Right atrium auricular region (tissue), 2 donors: ENCODE measurements at places on chromosomes 1 and 21. TPM values are rescaled to one million over a fixed set of nuclear protein-coding genes. Genes with fewer than 3 reads are reported as not detected.

DNA sequence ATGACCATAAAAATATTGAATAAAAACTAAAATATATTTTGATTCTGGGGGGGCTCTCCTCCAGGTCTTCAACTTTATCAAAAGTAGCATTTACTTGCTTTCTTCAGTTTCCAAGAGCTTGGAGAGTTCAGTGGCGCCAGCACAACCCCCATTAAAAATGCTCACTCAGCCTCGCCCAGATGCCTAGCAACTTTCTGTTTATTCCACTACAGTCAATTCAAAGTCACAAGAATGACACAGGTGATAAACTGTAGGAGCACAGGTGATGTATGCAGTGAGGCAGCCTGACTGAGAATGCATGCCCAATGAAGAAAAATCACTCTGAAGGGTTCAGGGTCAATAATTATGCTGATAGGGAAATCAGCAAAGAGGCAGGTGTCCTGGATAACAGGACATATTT, 159.4 kb upstream of the ATP1B1 start:
- no peak for DNase-seq

Gene C1QTNF12
- total RNA-seq: not detected

Gene CR2
- total RNA-seq: not detected

DNA sequence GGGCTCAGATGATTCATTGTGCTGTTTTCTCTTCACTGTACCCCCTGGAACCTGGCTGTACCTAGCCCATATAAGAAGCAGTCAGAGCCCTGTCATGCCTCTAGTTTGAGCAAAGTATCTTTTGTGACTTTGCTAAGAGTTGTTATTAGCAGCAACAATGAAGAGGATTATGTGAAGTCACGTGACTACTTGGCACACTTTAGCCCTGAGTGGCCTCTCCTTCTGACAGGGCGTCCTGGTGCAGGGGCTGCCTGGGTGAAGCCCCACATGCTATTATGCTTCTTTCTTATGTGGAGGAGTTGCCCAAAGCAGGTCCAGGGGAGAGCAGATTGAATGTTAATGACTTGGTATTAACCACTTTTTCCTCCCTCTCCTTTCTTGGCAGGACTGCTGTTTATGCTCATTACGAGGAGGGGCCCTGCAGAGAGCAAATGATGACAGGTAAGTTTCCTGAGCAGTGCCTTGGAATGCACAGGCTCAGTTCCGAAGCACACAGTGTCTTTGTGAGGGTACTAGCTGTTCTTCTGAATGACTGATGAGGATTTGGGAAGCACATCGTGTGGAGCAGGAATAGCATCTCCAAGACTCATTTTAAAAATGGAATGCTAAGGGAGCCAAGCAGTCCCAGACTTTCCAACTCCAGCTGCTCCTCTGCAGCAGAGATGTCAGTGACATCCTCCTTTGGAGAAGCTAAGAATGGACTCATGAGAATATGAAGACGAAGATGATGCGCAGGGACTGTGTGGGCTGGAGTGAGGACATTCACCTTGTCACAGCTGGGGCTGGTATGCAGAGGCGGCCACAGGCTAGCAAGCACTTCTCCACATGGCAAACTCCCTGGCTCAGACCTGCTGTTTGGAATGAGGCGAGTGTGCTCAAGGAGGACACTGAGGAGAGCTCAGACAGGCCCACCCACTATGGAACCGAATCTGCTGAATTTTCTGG, 15.2 kb upstream of the ST3GAL3 start:
- no peak for DNase-seq

GRCh38 chr1:185531838-185532237, 202.4 kb upstream of the HMCN1 start:
- DNase-seq: no peak

Gene KCTD3
- 12.5 TPM for total RNA-seq
